AG10803 (cell line): ENCODE measurements at places on chromosomes 16 and 17.

GRCh38 chr16:1977875-1978268, 3.4 kb downstream of the NOXO1 start:
- DNase-seq = no peak

- DNase-seq = no peak
Observed at GRCh38 chr17:17779015-17779611, 57.7 kb downstream of the SREBF1 start.

GRCh38 chr17:69326377-69327059, 415 bp downstream of the ABCA5 start:
- peak; percentile 29 for DNase-seq

DNA sequence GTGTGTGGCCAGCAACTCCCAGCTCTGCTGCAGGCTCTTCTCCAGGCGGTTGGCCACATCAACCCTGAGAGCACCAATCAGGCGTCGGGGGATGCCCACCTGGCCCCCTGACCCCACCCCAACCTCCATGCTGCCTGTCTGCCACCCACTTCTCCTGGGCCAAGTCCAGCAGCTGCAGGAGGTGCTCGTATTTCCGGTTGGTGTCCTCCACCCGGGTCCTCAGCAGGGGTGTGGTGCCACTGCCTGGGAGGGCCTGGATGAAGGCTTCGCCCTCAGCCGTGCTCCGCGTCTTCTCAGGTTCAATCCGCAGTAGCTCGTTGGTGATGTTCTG, 44.6 kb downstream of the UBN1 start:
- no peak for DNase-seq

DNA sequence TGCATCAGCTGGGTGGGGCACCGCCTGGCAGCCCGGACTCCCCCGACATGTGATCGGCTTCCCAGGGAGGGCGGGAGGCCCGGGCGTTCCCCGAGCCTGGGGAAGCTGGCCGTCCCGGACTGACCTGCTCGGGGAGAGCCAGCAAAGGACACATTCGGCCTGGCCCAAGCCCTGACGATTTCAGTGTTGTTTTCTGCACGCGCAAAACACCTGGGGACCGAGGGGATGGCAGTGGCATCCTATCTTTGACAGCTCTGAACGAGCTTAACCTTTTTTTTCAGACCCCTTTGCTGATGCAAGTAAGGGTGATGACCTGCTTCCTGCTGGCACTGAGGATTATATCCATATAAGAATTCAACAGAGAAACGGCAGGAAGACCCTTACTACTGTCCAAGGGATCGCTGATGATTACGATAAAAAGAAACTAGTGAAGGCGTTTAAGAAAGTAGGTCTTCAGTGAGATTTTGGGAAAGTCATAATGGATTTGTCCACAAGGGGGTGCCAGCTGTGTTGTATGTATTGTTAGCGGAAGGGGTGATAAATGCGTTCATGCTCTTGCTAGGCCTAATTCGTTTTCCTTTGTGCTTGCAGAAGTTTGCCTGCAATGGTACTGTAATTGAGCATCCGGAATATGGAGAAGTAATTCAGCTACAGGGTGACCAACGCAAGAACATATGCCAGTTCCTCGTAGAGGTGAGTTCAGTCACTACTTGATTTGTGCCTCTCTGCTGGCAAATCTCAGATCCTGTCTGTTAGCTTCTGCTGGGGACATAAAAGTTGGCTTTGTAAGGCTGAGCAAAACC, 1.0 kb downstream of the EIF1 start:
- DNase-seq = peak; percentile 78

DNA sequence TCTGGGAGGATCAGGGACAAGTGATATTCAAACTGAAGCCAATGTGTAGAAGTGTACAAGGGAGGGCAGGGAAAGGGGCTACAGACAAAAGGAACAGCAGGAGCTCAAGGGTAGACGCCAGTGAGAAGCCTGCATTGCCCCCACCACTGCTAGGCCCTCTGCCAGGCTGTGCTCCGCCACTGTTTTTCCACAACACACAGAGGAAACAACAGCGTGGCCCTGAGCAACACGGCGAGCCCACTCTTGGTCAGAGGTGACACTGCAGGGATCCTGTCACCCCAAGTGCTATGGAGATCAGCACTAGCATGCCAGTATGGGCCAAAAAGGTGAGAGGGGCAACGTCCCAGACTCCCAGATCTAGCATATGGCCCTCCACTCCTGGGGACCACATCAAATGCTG, 23.4 kb downstream of the MYO18A start:
- DNase-seq = no peak

DNA sequence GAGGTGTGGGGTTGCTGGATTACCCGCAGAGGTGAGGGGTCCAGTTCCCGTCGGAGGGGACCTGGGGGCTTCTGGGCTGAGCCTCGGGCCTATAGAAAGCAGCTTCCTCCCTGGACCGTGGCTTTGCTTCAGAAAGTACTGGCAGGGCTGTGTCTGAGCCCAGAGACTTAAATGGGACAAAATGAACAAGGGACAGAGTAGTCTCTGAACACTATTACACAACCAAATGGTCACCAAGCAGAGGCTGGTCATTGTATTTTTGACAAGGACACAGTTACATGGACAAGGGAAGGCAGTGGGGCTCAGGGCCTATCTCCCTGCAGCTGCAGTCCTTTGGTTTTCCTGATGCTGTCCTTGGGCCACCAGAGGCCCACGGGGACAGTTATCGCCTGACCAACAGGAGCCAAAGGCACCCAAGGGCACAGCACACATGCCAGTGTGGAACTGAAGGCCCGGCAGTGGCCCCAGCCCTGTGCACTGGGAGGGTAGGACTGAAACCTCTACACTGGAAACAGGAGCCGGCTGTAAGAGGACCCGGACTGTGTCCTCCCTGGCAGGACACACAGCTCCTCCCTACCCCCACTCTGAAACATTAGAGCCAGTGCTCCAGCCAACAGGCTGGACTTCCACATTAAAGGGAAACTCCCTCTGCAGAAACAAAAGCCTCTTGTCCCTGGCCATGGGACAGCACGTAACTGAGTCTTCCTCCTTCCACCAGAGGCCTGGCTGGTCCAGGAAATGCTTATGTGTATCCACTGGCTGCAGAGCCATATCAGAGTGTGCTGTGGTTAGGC, 26.0 kb upstream of the ERN1 start:
- DNase-seq = peak; percentile 24
